ENCODE measurements at places on chromosomes 7 and 10. TPM values are rescaled to one million over a fixed set of nuclear protein-coding genes. Genes with fewer than 3 reads are reported as not detected.

DNA sequence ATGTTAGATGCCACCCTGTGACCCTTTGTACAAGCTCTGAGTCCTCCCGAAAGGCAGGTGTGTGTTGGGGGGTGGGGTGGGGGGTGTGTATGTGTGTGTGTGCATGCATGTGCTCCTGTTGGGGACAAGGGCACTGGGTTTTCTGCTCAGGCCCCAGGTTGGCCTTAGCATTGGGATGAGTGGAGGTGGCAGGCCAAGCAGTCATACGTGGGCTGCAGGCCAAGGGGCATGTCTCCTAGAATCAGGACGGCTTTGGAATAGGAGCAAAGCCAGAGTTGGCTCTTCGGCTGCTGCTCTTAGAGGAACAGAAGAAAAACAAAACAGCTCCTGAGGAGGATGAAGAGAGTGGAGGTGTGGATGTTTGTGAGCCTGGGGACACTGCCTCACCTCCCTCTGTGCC, 26.0 kb downstream of the HSPA12A start:
- no peak overlapping the region for H3K27ac ChIP-seq
- no peaks in the 10 kb centered on the region for H3K36me3 ChIP-seq
- no peaks in the 10 kb centered on the region for H3K27me3 ChIP-seq
- no peak overlapping the region for H3K4me3 ChIP-seq
- H3K4me1 ChIP-seq, result peaks cover 6% of the 10 kb centered on the region
- no peak for DNase-seq

DNA sequence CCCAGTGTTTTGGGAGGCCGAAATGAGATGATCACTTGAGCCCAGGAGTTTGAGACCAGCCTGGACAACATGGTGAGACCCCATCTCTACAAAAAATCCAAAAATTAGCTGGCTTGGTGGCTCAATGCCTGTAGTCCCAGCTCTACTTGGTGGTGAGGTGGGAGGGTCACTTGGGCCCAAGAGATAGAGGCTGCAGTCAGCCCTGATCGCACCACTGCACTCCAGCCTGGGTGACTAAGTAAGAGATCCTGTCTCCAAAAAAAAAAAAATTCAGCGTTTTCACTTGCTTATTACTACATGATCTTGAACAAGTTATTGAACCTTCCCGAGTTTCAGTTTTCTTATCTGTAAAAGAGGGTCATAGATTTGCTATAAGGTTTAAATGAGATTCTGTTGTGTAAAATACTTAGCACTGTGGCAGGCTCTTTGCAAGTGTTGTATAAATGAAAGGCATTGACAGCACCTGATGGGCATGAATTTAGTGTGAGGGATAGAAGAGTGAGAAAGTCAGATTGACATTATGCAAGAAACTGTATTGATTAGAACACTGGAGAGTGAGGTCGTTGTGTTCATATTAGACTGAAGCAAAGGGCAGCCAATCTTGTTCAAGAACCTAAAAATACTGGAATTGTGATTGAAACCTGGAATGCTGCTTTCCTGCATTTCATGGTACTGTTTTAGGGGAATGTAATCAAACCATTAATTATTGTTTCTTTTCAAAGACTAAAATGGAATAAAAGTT, 136.8 kb downstream of the LCOR start:
- no peak overlapping the region for H3K27ac ChIP-seq
- H3K27me3 ChIP-seq, result no peaks in the 10 kb centered on the region
- H3K4me1 ChIP-seq, result no peaks in the 10 kb centered on the region

- H3K4me1 ChIP-seq, result peaks cover 30% of the 10 kb centered on the region
- DNase-seq, result no peak
- no peaks in the 10 kb centered on the region for H3K27me3 ChIP-seq
- H3K4me3 ChIP-seq, result no peak overlapping the region
- H3K27ac ChIP-seq, result peak overlapping the region; percentile 86
Observed at GRCh38 chr10:71887743-71888142, 36.7 kb upstream of the PSAP start.

GRCh38 chr7:73363225-73364005, 35.5 kb downstream of the FKBP6 start:
- no peak for DNase-seq
- no peak overlapping the region for H3K4me3 ChIP-seq
- no peaks in the 10 kb centered on the region for H3K36me3 ChIP-seq
- H3K27me3 ChIP-seq, result peaks cover 23% of the 10 kb centered on the region

- no peak for DNase-seq
- no peak overlapping the region for H3K27ac ChIP-seq
- no peaks in the 10 kb centered on the region for H3K27me3 ChIP-seq
- H3K4me1 ChIP-seq, result peaks cover 2% of the 10 kb centered on the region
- H3K36me3 ChIP-seq, result no peaks in the 10 kb centered on the region
- H3K4me3 ChIP-seq, result no peak overlapping the region
Observed at GRCh38 chr10:52483587-52483986, 169.5 kb downstream of the DKK1 start.

DNA sequence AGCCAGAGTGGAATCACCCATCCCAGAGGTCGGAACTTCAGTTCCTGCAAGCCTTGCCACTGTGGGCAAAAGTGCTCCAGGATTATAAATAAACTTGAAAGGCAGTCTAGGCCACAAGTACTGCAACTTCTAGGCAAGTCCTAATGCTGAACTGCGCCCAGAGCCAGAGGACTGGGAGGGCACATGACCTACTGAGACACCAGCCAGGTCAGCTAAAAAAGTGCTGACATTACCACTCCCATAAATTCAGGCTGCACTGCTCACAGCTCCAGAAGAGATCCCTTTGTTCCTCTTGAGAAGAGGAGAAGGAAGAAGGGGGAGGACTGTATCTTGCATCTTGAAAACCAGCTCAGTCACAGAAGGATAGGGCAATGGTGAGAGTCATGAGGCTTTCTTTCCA, 1084.1 kb upstream of the PHF14 start:
- H3K27ac ChIP-seq, result no peak overlapping the region
- no peaks in the 10 kb centered on the region for H3K27me3 ChIP-seq
- H3K36me3 ChIP-seq, result no peaks in the 10 kb centered on the region

- no peak for DNase-seq
- no peaks in the 10 kb centered on the region for H3K4me1 ChIP-seq
- H3K27me3 ChIP-seq, result peaks cover 15% of the 10 kb centered on the region
- H3K27ac ChIP-seq, result no peak overlapping the region
Observed at GRCh38 chr10:35691522-35692236, 49.6 kb upstream of the FZD8 start.

- H3K27me3 ChIP-seq, result no peaks in the 10 kb centered on the region
- no peak overlapping the region for H3K4me3 ChIP-seq
- H3K27ac ChIP-seq, result no peak overlapping the region
- H3K4me1 ChIP-seq, result no peaks in the 10 kb centered on the region
- DNase-seq, result no peak
- no peaks in the 10 kb centered on the region for H3K36me3 ChIP-seq
Observed at GRCh38 chr7:158248816-158249215, 338.8 kb downstream of the PTPRN2 start.

- DNase-seq, result no peak
- H3K4me3 ChIP-seq, result no peak overlapping the region
- H3K4me1 ChIP-seq, result no peaks in the 10 kb centered on the region
- no peaks in the 10 kb centered on the region for H3K36me3 ChIP-seq
- H3K27ac ChIP-seq, result no peak overlapping the region
Observed at GRCh38 chr10:50809596-50809995, 69.9 kb downstream of the ASAH2B start.

DNA sequence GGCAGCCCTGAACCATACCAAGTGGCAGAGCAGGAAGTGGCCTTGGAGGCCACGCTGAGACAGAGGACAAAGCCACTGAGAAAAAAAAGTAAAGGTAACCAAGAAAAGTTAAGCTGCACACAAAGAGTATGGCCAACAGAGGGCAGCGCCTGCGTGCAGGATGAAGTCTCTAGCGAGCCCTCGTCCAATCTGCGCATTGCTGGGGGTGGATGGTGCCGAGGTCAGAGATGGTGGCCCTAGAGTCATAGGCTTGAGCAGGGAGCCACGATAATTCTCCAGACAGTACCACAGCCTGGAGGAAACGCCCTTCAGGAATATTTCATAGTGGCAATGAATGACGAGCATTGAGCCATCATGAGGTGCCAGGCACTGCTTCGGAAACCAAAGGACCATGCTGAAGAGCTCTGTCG, 9.7 kb downstream of the ATP6V0E2 start:
- H3K27me3 ChIP-seq, result no peaks in the 10 kb centered on the region
- H3K27ac ChIP-seq, result no peak overlapping the region
- peaks cover 3% of the 10 kb centered on the region for H3K36me3 ChIP-seq
- no peak for DNase-seq

DNA sequence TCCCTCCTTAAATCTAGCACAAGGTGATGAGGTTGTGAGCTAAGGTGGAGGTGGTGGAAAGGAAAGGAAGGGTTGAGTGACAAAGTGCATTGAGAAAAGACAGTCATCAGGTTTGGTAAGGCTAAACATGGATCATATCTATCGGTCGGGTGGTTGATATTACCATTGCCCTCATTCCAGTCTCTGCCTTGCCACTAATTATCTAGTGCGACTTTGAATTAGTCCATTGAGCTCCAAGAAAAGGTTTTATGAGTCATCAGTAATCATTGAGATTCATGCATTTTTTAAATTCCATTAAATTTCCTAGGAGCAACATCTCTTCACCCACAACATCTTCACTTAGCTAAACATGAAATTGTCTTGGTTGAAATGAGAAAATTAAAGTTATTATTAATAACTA, 68.9 kb upstream of the FRMD4A start:
- H3K4me1 ChIP-seq, result no peaks in the 10 kb centered on the region
- H3K27me3 ChIP-seq, result peaks cover 12% of the 10 kb centered on the region
- no peak overlapping the region for H3K4me3 ChIP-seq

GRCh38 chr10:68684413-68684812, 36.6 kb upstream of the CCAR1 start:
- no peaks in the 10 kb centered on the region for H3K4me1 ChIP-seq
- H3K27ac ChIP-seq, result no peak overlapping the region
- H3K4me3 ChIP-seq, result no peak overlapping the region

GRCh38 chr10:45249978-45250693, 65.3 kb downstream of the OR13A1 start:
- no peak overlapping the region for H3K27ac ChIP-seq
- no peaks in the 10 kb centered on the region for H3K27me3 ChIP-seq
- peak overlapping the region; percentile 13 for H3K4me3 ChIP-seq
- no peak for DNase-seq
- no peaks in the 10 kb centered on the region for H3K36me3 ChIP-seq

- DNase-seq, result no peak
- no peaks in the 10 kb centered on the region for H3K27me3 ChIP-seq
- H3K27ac ChIP-seq, result no peak overlapping the region
- no peak overlapping the region for H3K4me3 ChIP-seq
- no peaks in the 10 kb centered on the region for H3K4me1 ChIP-seq
- no peaks in the 10 kb centered on the region for H3K36me3 ChIP-seq
Observed at GRCh38 chr7:14381306-14381705, 391.8 kb upstream of the ETV1 start.

- H3K27me3 ChIP-seq, result no peaks in the 10 kb centered on the region
- H3K36me3 ChIP-seq, result no peaks in the 10 kb centered on the region
- no peak overlapping the region for H3K27ac ChIP-seq
- H3K4me3 ChIP-seq, result no peak overlapping the region
- H3K4me1 ChIP-seq, result peaks cover 56% of the 10 kb centered on the region
- DNase-seq, result no peak
Observed at GRCh38 chr7:30175180-30175579, 40.4 kb downstream of the MTURN start.

- no peak overlapping the region for H3K27ac ChIP-seq
- H3K4me3 ChIP-seq, result no peak overlapping the region
- H3K4me1 ChIP-seq, result no peaks in the 10 kb centered on the region
Observed at GRCh38 chr10:104766341-104766740, 125.3 kb downstream of the SORCS3 start.

GRCh38 chr7:132966754-132967469, 115.0 kb downstream of the CHCHD3 start:
- H3K27me3 ChIP-seq, result no peaks in the 10 kb centered on the region
- H3K27ac ChIP-seq, result no peak overlapping the region
- DNase-seq, result no peak
- H3K4me1 ChIP-seq, result no peaks in the 10 kb centered on the region

GRCh38 chr10:113496111-113497109, 56.4 kb upstream of the HABP2 start:
- no peak overlapping the region for H3K4me3 ChIP-seq
- peak overlapping the region; percentile 66 for H3K27ac ChIP-seq
- no peak for DNase-seq
- peaks cover 44% of the 10 kb centered on the region for H3K4me1 ChIP-seq
- no peaks in the 10 kb centered on the region for H3K27me3 ChIP-seq
- H3K36me3 ChIP-seq, result no peaks in the 10 kb centered on the region

GRCh38 chr10:114815791-114816190, 5.8 kb upstream of the FHIP2A start:
- no peaks in the 10 kb centered on the region for H3K27me3 ChIP-seq
- DNase-seq, result no peak
- no peak overlapping the region for H3K27ac ChIP-seq
- H3K36me3 ChIP-seq, result no peaks in the 10 kb centered on the region

DNA sequence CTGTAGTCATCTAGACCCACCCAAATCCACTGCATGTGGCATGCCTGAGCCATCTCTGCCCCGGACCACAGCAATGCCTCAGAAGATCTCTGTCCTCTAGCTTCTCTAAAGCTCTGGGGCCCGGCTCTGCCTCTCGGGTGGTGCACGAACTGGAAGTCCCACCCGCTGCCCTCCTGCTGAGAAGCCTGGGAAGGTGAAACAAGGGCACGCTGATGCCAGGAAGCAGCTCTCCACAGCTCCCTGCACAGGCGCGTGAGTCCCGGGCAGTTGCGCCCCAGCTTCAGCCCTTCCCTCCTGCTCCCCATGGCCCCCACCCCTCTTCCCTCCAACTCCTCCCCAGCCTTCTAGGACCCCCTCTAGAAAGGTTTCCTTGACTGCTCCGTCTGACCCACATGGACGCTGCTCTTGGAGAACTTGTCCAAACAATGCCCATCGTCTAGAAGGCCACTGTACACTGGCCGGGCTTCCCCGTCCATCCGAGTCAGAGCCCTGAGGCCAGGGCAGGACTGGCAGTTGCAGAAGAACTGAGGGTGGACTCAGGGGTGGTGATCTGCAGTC, 12.8 kb downstream of the KCNH2 start:
- H3K4me3 ChIP-seq, result no peak overlapping the region
- peaks cover 5% of the 10 kb centered on the region for H3K4me1 ChIP-seq
- no peak overlapping the region for H3K27ac ChIP-seq
- no peaks in the 10 kb centered on the region for H3K36me3 ChIP-seq
- H3K27me3 ChIP-seq, result peaks cover 67% of the 10 kb centered on the region
- DNase-seq, result no peak

DNA sequence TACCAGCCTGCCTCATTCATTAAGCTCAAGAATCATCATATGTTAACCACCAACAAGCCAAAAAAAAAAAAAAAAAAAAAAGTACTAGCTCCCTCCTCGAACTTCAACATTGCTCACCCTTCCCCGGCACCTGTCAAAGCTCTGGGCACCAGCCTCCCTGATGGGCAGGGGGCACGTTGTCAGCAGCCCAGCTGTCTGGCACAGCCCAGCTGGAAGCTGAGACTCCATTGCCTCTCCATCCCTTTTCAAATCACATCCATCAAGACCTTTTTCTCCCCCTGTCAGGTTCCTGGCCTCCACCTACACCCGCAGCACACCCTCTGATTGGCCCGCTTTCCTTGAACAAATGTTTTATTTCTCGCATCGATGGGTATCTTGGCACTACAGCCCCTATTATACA, 913.3 kb upstream of the AUTS2 start:
- H3K36me3 ChIP-seq, result no peaks in the 10 kb centered on the region
- no peaks in the 10 kb centered on the region for H3K4me1 ChIP-seq
- H3K27me3 ChIP-seq, result no peaks in the 10 kb centered on the region
- H3K4me3 ChIP-seq, result no peak overlapping the region
- no peak for DNase-seq

The SLC26A5 gene
- 0.55 TPM for total RNA-seq

The DDIT4 gene
- 211 TPM for total RNA-seq

The SPDYE2B gene
- total RNA-seq, result not detected

The AKAP9 gene
- total RNA-seq, result 49.4 TPM

The TMEM229A gene
- not detected for total RNA-seq

The VPS37D gene
- total RNA-seq, result 1.9 TPM

The GNAT3 gene
- not detected for total RNA-seq

The CNPY1 gene
- not detected for total RNA-seq

The ZNF248 gene
- total RNA-seq, result 23.5 TPM

The CPA1 gene
- not detected for total RNA-seq

The NKX1-2 gene
- total RNA-seq, result 0.56 TPM

The GDF10 gene
- not detected for total RNA-seq

Measured in suprapubic skin (tissue), 4 donors.